Cardiac ventricle fibroblast (primary cell): ENCODE measurements at places on chromosomes 12 and 14. TPM values are rescaled to one million over a fixed set of nuclear protein-coding genes. Genes with fewer than 3 reads are reported as not detected.

The KRT79 gene
- not detected in 2 replicates for total RNA-seq

The FAM222A gene
- total RNA-seq: 0.12 and 0.64 TPM in 2 replicates

The NFATC4 gene
- 51.0 and 54.5 TPM in 2 replicates for total RNA-seq

The CCDC196 gene
- total RNA-seq: not detected in 2 replicates

The LHX5 gene
- total RNA-seq: not detected in 2 replicates

The ART4 gene
- 12.4 and 15.6 TPM in 2 replicates for total RNA-seq

The P2RX2 gene
- total RNA-seq: not detected in 2 replicates

The KRT82 gene
- total RNA-seq: not detected in 2 replicates

The FGF23 gene
- total RNA-seq: not detected in 2 replicates

The TC2N gene
- total RNA-seq: 2.2 and 3.6 TPM in 2 replicates

The BMAL2 gene
- total RNA-seq: 0.83 and 0.94 TPM in 2 replicates

The CRACR2A gene
- total RNA-seq: 4.2 and 6.5 TPM in 2 replicates

The HNF1A gene
- total RNA-seq: not detected in 2 replicates

The RNU6-8 gene
- not detected in 2 replicates for total RNA-seq

The CLEC1A gene
- 0.25 and 2.4 TPM in 2 replicates for total RNA-seq

The SIX4 gene
- total RNA-seq: 4.0 and 4.4 TPM in 2 replicates

The MYH6 gene
- total RNA-seq: not detected in 2 replicates

The GPX2 gene
- not detected in 2 replicates for total RNA-seq

The SLC25A3 gene
- total RNA-seq: 467 and 491 TPM in 2 replicates

The CCDC38 gene
- total RNA-seq: not detected in 2 replicates

The SERPINA12 gene
- total RNA-seq: not detected in 2 replicates

The PLEKHD1 gene
- total RNA-seq: 0.29 TPM in 1 of 2 replicates, not detected in the other

The SLCO1A2 gene
- total RNA-seq: not detected in 2 replicates

The SYNE2 gene
- total RNA-seq: 18.6 and 21.8 TPM in 2 replicates

The APPL2 gene
- 14.5 and 23.1 TPM in 2 replicates for total RNA-seq

The IRAK3 gene
- 18.3 and 18.7 TPM in 2 replicates for total RNA-seq

The TSPAN9 gene
- 22.4 and 23.5 TPM in 2 replicates for total RNA-seq

The GPN3 gene
- total RNA-seq: 9.8 and 18.0 TPM in 2 replicates

The PYM1 gene
- total RNA-seq: 24.9 and 29.9 TPM in 2 replicates

The MYO1H gene
- not detected in 2 replicates for total RNA-seq

The SERPINA3 gene
- 731 and 793 TPM in 2 replicates for total RNA-seq

The RHOJ gene
- total RNA-seq: 6.6 and 8.6 TPM in 2 replicates
